Activated naive CD4-positive, alpha-beta T cell treated with anti-CD3 and anti-CD28 coated beads for 36 hours (primary cell): ENCODE measurements at places on chromosomes 5 and 9. TPM values are rescaled to one million over a fixed set of nuclear protein-coding genes. Genes with fewer than 3 reads are reported as not detected.

ABO gene
- not detected for total RNA-seq

PCDHB16 gene
- not detected for total RNA-seq

IFNB1 gene
- 0.44 TPM for total RNA-seq

SPATA6L gene
- 0.91 TPM for total RNA-seq

RNF208 gene
- 5.0 TPM for total RNA-seq

C5orf52 gene
- not detected for total RNA-seq

SLC4A9 gene
- total RNA-seq: 0.12 TPM

ZFP62 gene
- 21.5 TPM for total RNA-seq

ZNF474 gene
- not detected for total RNA-seq

FAM78A gene
- total RNA-seq: 24.1 TPM

GRIA1 gene
- not detected for total RNA-seq

PCDHGA11 gene
- 0.17 TPM for total RNA-seq

PCDHB15 gene
- not detected for total RNA-seq

ENTREP1 gene
- total RNA-seq: not detected

PDCD1LG2 gene
- not detected for total RNA-seq

CBY3 gene
- total RNA-seq: not detected

CCDC107 gene
- total RNA-seq: 5.6 TPM

GLIPR2 gene
- 9.7 TPM for total RNA-seq

WHRN gene
- 1.9 TPM for total RNA-seq

ALG2 gene
- 11.3 TPM for total RNA-seq

CDH12 gene
- total RNA-seq: not detected

ZNF354B gene
- total RNA-seq: 8.9 TPM

TOR2A gene
- 11.8 TPM for total RNA-seq

RGP1 gene
- total RNA-seq: 13.3 TPM

ANKRD34B gene
- total RNA-seq: not detected

GCNT4 gene
- total RNA-seq: 2.4 TPM
